Mesendoderm (in vitro differentiated cells): ENCODE measurements at places on chromosomes 12 and 14.
A peak's percentile ranks its signal among the peaks of the same experiment; 100 is the strongest.

- no peak for DNase-seq
- H3K27ac ChIP-seq: no peak overlapping the region
- H3K27me3 ChIP-seq: no peaks in the 10 kb centered on the region
- H3K4me3 ChIP-seq: no peak overlapping the region
These were observed 78.5 kb downstream of the ST8SIA1 start for GRCh38 chr12:22256041-22256441.

- DNase-seq: no peak
- no peaks in the 10 kb centered on the region for H3K4me1 ChIP-seq
- no peaks in the 10 kb centered on the region for H3K36me3 ChIP-seq
- H3K27ac ChIP-seq: no peak overlapping the region
- no peak overlapping the region for H3K4me3 ChIP-seq
These were observed 154.4 kb upstream of the DIO3 start for GRCh38 chr14:101406921-101407320.

- DNase-seq: no peak
- no peaks in the 10 kb centered on the region for H3K27me3 ChIP-seq
- no peaks in the 10 kb centered on the region for H3K36me3 ChIP-seq
- H3K4me3 ChIP-seq: no peak overlapping the region
- H3K4me1 ChIP-seq: no peaks in the 10 kb centered on the region
- H3K27ac ChIP-seq: no peak overlapping the region
These were observed 424.0 kb downstream of the RMST start for GRCh38 chr12:97886511-97887176.

- H3K36me3 ChIP-seq: no peaks in the 10 kb centered on the region
- H3K4me3 ChIP-seq: no peak overlapping the region
- H3K27me3 ChIP-seq: no peaks in the 10 kb centered on the region
- no peaks in the 10 kb centered on the region for H3K4me1 ChIP-seq
- peak; percentile 74 for DNase-seq
These were observed 84.3 kb downstream of the ETNK1 start for GRCh38 chr12:22709292-22709691.

DNA sequence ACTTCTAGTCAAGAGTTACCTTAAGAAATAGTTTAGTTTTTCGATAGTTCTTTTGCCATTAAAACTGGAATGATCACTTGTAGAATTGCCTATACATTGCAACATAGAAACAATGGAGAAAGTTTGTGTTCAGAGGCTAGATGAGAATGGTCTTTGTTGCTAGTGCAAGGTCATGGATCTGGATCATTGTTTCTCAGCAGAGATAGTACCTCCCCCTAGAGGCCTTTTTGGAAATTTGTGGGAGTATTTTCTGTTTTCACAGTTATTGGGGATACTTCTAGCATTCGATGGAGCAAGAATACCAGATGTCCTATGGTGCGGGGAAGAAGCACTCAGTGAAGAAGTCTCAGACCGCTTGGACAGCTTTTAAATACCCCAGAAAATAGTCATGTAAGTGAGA, 138.8 kb upstream of the HMGA2 start:
- no peak overlapping the region for H3K4me3 ChIP-seq
- peak; percentile 59 for DNase-seq
- no peaks in the 10 kb centered on the region for H3K36me3 ChIP-seq
- no peaks in the 10 kb centered on the region for H3K27me3 ChIP-seq

GRCh38 chr14:101876555-101876938, 87.8 kb upstream of the DYNC1H1 start:
- no peaks in the 10 kb centered on the region for H3K4me1 ChIP-seq
- no peak overlapping the region for H3K4me3 ChIP-seq
- H3K36me3 ChIP-seq: no peaks in the 10 kb centered on the region
- no peak for DNase-seq
- H3K27ac ChIP-seq: no peak overlapping the region

DNA sequence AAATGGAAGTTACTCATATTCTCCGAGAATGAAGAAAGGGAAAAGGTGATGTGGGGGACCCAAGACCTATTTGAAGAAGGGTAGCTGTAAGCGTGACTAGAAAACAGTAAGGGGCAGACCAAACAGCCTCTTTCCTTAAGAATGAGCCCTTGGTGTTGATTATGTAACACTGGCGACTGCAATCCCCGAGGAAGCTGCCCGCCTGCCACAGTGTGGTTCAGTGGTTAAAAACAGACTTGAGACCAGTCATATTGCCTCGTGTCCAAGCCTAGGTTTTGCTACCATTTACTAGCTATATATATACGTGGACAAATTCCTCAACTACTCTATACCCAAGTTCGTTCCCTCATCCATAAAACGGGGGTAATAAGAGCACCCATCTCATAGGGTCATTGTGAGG, 49.1 kb downstream of the SSPN start:
- no peak overlapping the region for H3K4me3 ChIP-seq
- H3K27me3 ChIP-seq: no peaks in the 10 kb centered on the region
- H3K36me3 ChIP-seq: no peaks in the 10 kb centered on the region

- DNase-seq: no peak
- no peaks in the 10 kb centered on the region for H3K36me3 ChIP-seq
- no peaks in the 10 kb centered on the region for H3K27me3 ChIP-seq
- no peak overlapping the region for H3K4me3 ChIP-seq
- no peaks in the 10 kb centered on the region for H3K4me1 ChIP-seq
- H3K27ac ChIP-seq: no peak overlapping the region
These were observed 445.5 kb upstream of the FBXO33 start for GRCh38 chr14:39877577-39878190.

DNA sequence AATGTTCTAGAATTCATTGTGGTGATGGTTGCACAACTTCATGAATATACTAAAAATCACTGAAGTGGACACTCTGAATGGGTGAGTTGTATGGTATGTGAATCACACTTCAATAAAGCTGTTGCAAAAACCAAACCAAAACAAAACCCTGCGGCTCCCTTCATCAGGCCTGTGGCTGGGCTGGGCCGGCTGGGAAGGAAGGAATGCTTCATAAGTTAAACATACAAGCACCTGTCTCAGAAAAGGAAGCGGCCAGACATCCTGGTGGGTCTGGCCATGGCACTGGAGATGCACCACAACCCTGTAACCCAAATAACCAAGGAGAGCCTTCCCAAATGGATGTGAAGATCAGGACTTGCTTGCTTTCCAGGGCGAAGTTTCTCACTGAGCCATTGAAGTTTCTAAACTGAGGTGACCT, 34.9 kb downstream of the TTC7B start:
- no peak for DNase-seq
- H3K4me1 ChIP-seq: no peaks in the 10 kb centered on the region
- no peaks in the 10 kb centered on the region for H3K27me3 ChIP-seq
- no peak overlapping the region for H3K27ac ChIP-seq

GRCh38 chr12:130546494-130546893, 169.6 kb downstream of the RIMBP2 start:
- H3K4me1 ChIP-seq: no peaks in the 10 kb centered on the region
- H3K4me3 ChIP-seq: no peak overlapping the region
- H3K36me3 ChIP-seq: no peaks in the 10 kb centered on the region
- peaks cover 2% of the 10 kb centered on the region for H3K27me3 ChIP-seq
- H3K27ac ChIP-seq: no peak overlapping the region

GRCh38 chr12:12521044-12521485, 41.6 kb downstream of the DUSP16 start:
- no peak overlapping the region for H3K27ac ChIP-seq
- peaks cover 3% of the 10 kb centered on the region for H3K4me1 ChIP-seq
- DNase-seq: no peak
- H3K4me3 ChIP-seq: no peak overlapping the region
- no peaks in the 10 kb centered on the region for H3K36me3 ChIP-seq
